ENCODE measurements at places on chromosomes 3 and 15. TPM values are rescaled to one million over a fixed set of nuclear protein-coding genes. Genes with fewer than 3 reads are reported as not detected.

The FANCD2OS gene
- total RNA-seq, result not detected

The GHSR gene
- total RNA-seq, result not detected

The GOLGB1 gene
- 18.2 TPM for total RNA-seq

The CPEB1 gene
- 0.10 TPM for total RNA-seq

The MST1R gene
- 0.41 TPM for total RNA-seq

The AADACL2 gene
- not detected for total RNA-seq

The SAMMSON gene
- total RNA-seq, result not detected

The ROBO1 gene
- 0.20 TPM for total RNA-seq

The CPN2 gene
- not detected for total RNA-seq

The ZIC4 gene
- total RNA-seq, result not detected

The CNTN6 gene
- not detected for total RNA-seq

The CGNL1 gene
- total RNA-seq, result not detected

The TTLL13 gene
- 0.26 TPM for total RNA-seq

The IL17RD gene
- total RNA-seq, result not detected

The CTSH gene
- 4.7 TPM for total RNA-seq

The CELSR3 gene
- total RNA-seq, result 5.1 TPM

The ITGB5 gene
- 0.31 TPM for total RNA-seq

The AMIGO3 gene
- not detected for total RNA-seq

Measured in activated naive CD4-positive, alpha-beta T cell treated with anti-CD3 and anti-CD28 coated beads for 36 hours (primary cell).